ENCODE measurements at places on chromosomes 2 and 18.

GRCh38 chr2:110774701-110775100 is 42.3 kb downstream of the ACOXL start:
- DNase-seq, result no peak

DNA sequence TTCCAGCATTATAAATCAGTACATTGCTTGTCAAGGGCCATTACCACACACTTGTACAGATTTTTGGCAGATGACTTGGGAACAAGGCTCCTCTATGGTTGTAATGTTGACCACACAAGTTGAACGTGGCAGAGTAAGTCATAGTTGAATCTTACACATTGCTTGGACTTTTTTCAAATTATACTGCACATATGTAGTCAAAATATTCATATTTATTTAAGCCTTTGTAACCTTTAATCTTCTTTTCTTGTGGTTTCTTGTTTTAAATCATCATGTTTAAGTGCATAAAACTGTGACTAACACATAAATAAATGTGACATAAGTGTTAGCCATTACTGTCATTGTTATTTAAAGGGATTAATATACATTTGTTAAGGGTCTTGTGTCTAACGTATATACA is 52.1 kb upstream of the EPB41L5 start:
- no peak for DNase-seq

- no peak for DNase-seq
Observed at GRCh38 chr18:29153091-29153490, 976.2 kb upstream of the CDH2 start.

GRCh38 chr2:202687276-202687675 is 52.5 kb downstream of the FAM117B start:
- DNase-seq, result no peak

- no peak for DNase-seq
Observed at GRCh38 chr2:9532421-9532820, 23.2 kb downstream of the ADAM17 start.

- DNase-seq, result no peak
Observed at GRCh38 chr2:208150956-208151355, 5.0 kb upstream of the CRYGB start.

- DNase-seq, result no peak
Observed at GRCh38 chr2:138115666-138116065, 151.4 kb downstream of the HNMT start.

DNA sequence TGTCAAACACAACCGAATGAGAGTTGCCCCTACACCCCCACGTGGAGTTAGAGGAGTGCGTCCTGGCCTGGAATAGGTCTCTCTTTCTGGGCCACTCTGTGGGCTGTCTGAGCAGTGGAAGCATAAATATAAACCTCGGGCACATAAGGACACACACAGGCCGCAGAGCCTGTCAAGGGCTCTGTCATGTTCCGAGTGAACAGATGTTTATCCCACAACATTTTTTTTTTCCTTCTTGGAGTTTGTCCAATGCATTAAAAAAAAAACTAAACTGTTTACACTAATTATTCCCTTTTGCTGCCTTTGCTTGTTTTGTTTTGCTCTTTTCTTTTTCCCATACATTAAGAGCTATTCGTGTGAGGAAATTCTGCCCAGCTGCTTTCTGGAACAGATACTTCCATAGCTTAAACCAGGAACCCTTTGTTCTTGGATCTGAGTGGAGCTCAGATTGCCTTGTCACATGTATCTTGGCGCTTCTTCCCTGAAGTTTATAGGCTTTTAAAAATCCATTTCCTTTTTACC is 228.3 kb upstream of the FOSL2 start:
- DNase-seq, result no peak

DNA sequence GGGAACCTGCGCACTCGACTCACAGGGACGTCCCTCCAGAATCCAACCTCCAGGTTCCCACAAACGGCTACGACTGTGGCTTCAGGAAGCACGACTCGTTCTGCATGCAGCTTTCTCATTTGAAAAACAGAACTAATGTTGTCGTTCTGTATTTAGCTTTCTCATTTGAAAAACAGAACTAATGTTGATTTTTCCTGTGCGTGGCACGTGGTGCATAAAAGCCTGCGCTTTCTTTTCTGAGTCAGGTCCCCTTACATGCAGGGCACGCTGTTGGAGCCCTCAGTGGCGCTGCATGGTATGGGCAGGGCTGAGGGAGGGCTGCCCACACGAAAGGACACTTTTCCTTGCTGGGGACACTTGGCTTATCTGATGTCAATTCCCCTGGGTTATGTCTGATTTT is 124.3 kb downstream of the TMEM18 start:
- DNase-seq, result no peak

DNA sequence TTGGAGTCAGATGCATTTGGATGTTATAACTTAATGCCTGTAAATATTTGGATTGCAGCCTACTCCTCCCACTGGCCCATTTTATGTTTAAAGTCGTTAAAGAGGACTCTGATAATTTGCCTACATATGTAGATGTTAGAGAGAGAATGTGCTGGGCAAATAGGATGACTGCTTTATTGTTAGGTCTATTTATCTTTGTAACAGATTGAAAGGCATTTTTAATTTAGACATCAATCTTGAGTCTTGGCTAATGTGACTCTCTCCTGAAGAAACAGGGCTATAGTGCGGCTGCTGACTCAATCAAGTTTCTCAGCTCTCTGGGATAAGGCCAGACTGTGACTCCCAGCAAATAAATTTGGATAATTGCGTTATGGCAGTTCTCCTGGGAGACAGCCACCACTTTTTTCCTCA is 1101.4 kb downstream of the CBLN2 start:
- DNase-seq, result no peak

DNA sequence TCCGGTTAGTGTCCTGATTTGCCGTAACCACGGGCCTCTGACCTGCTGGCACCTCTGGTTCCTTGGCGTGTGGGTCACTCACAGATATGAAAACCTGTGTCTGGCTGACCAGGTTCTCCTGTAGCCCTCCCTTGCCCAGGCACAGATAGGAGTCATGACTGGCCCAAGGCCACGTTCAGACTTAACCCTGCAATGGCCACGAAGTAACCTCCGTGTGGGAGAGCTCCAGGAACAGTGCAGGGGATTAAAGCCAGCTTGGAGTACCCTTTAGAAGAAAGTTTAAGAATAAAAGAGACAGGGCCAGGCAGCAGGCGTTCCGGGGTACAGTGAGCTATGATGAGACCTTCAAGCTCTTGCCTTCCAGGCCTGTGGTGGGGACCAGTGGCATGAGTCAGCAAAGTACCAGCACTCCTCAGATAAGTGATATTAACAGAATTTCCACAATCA is 25.5 kb downstream of the CENPO start:
- DNase-seq, result no peak

- DNase-seq, result no peak
Observed at GRCh38 chr2:126085011-126085795, 570.8 kb upstream of the GYPC start.

- DNase-seq, result no peak
Observed at GRCh38 chr2:60070736-60071489, 482.5 kb downstream of the BCL11A start.

DNA sequence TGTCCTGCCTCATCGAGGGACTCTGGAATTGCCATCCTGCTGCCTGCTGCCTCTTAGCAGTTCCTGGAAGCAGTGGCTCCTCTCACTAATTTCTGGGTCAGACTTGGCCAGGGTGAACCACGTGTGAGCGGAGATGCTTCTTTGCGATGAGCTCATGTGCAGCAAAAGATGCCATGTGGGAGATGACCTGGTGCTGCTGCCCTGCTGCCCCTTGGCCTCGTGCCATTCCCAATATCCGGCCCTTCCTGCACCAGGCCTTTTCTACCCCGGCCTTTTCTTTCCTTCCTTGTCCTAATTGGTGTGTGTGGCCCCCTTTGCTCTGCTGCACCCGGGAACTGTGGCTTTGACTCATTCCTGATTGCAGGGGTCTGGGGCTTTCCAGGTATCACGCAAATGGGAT is 296.9 kb upstream of the HS6ST1 start:
- DNase-seq, result no peak

DNA sequence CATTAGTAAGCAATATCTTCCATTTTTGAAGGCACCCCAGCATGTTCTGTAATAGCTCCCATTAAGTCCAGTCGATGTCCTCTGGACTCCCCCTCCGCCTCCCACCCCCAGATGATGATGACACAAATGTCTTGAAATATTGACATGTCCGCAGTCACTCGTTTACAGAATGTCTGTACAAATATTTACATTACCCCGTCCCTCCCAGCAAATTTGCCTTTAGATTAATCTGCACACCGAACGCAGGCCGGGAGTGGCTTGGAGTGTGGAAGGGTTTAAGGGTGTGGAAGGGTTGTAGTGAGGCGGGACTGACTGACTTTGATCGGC is 853 bp upstream of the OSBPL6 start:
- DNase-seq, result no peak

DNA sequence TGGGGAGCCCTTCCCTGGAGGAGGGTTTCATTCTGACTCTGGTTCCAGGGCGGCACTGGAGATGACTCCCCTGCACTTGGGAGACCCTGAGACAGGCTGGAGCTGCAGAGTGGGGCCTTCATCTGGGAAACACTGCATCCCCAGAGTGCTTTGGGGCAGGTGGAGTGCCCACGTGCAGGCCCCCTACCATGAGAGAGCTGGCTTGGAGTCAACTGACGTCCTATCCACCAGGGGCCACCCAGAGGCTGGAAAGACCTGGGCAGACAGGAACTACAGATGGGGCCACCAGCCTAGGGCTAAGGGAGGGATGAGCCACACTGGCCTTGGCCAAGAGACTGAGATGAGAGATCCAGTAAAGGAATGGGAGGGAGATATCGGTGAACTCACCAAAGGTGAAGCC is 153.8 kb downstream of the ASB1 start:
- no peak for DNase-seq

GRCh38 chr18:79796016-79796415 is 1.7 kb upstream of the KCNG2 start:
- DNase-seq, result no peak

DNA sequence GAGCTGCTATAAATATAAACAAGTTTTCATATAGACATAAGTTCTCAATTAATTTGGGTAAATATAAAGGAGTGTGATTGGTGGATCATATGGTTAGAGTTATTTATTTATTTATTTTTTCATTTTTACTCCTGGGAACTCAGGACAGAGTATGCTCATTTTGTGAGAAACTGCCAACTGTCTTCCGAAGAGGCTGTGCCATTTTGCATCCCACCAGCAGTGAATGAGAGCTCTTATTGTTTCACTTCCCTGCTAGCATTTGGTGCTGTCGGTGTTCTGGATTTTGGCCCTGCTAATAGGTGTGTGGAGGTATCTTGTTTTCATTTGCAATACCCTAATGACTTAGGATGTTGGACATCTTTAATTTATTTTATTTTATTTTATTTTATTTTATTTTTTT is 50.4 kb upstream of the XPO1 start:
- DNase-seq, result no peak

DNA sequence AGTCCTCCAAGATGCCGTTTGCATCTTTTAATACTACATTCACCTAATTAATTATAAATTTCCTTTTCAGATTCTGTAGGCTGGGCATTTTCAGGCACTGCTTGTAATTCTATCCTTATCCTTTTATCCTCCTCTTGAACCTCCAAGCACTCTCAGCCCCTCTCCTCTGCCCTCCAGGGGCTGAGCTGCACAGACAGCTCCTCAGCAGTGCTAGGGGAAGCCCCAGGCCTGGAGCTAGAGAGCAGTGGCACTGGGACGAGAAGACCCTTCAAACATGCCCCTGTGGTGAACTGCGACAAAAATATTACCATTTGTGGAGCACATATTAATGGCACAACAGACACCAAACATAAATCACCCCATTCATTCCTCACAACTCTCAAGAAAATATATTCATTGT is 32.9 kb downstream of the CFAP210 start:
- no peak for DNase-seq

DNA sequence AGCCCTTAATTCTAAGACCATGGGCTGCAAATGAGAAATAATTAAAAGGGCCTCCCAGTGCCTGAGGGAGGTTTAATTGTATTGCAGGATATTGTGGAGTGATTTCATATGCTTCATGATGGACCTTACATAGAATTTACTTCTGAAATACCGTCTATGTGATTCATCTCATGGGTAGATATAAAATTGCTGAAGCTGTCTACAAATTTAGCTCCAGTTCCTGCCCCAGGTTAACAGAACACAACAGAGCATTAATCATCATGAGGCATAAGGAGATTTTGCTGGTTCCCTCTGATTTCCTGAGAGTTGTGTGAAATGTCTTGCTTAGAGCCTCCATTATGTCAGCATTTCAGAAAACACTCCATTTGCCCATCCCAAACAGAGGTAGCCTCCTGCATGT is 770 bp downstream of the UPP2 start:
- no peak for DNase-seq

- DNase-seq, result no peak
Observed at GRCh38 chr2:140269000-140269399, 1488.8 kb upstream of the NXPH2 start.

- DNase-seq, result no peak
Observed at GRCh38 chr2:82636402-82637020, 1822.6 kb downstream of the SUCLG1 start.

- DNase-seq, result no peak
Observed at GRCh38 chr2:120388222-120389035, 42.5 kb downstream of the INHBB start.

- DNase-seq, result no peak
Observed at GRCh38 chr2:85768713-85769112, 14.9 kb downstream of the ATOH8 start.

DNA sequence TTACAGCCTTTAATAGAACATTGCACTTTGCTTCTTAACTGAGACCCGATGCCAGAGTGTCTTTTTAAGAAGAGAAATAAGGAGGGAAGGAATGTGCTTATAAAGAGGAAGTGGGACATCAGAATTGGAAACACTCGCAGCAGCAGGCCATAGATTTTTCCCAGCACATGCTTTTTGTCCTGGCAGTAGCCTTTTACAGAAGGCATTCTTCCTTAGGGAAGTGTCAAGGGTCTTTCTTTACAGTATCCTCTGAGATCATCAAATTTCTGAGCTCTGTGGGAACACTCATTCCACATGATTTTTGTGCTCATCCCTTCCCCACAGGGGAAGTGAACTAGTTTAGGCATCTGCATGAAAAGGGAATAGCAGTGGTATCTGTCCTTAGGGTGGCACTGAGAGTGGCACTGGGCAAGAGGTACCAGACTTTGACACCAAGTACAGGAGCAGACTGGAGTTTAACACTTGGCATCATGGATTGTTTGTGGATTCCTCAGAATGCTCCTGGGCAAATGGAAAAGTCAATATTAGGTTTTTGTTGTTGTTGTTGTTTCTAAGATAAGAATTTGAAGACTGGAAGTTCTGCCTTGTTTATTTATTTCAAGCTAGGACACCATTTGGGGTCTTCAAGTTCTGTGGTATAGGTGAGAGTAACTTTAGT is 4.1 kb downstream of the MYO1B start:
- DNase-seq, result no peak

GRCh38 chr2:164620457-164620856 is 825 bp downstream of the GRB14 start:
- DNase-seq, result no peak

DNA sequence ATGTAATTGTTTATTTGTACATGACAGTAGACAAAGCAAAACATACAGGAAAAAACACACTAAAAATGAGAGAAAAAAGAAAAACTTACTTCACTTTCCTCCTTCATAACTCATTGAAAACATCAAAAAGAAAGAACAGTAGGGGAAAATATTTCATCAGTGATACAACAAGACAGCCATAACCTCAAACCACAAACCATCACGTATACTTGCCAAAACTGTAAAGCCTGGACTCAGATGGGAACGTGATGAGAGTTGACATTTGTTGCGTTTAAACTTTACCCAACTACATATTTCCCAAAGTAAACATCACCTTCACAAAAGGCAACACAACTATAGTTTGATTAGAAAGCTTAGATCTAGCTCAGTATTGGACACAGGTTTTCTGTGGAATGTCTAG is 278.2 kb upstream of the COL3A1 start:
- no peak for DNase-seq

GRCh38 chr18:67514901-67515540 is 1.5 kb downstream of the DSEL start:
- DNase-seq, result no peak

GRCh38 chr18:8116341-8117005 is 492.8 kb upstream of the RAB12 start:
- no peak for DNase-seq

Measured in GM18507 (cell line).